ENCODE measurements at places on chromosomes 11 and 22.

- no peak for DNase-seq
Observed at GRCh38 chr11:65931773-65932557, 12.7 kb downstream of the DRAP1 start.

- no peak for DNase-seq
Observed at GRCh38 chr11:94924171-94924572, 49.2 kb downstream of the CWC15 start.

DNA sequence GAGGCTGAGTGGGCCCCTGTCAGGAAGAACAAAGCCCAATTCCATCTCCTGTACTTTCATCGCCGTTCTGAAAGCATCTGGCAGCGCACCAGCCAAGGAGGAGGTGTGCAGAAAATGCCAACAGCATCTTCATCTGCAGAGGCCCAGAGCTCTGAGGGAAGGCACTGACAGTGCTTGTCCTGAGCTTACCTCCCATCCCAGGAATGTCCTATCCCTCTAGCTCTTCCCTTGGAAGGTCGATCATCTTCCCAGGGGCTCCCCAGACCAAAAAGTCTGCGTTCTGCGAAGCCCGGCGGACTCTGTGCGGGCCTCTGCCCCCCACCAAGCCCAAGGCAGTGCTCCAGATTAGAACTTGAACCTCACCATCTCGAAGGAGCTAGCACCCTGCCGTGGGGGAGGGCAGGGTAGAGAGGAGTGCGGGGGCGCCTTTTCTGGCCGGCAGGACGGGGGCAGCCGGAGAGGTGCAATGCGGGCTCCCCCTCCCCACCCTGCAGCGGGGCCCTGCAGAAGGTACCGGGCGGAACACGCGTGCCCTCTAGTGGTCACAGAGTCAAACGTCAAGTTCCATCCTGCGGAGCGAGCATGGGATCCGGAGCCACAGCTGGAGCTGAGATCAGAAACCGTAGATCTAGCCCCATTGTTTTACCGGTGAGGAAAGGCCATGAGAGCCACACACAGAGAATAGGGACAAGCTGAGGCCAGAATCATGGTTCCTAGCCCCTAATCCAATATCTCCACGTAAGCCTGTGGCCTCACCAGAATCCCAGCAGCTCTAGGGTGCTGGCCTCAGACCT, 5.0 kb downstream of the SCN2B start:
- peak; percentile 59 for DNase-seq

GRCh38 chr22:22045571-22046335, 63.2 kb upstream of the TOP3B start:
- no peak for DNase-seq

All from stimulated activated CD8-positive, alpha-beta memory T cell treated with anti-CD3 and anti-CD28 coated beads, Interleukin-4, amount 100 ng/mL, for 24 hours (primary cell).